GM23248 (cell line): ENCODE measurements at places on chromosomes 1 and 21. TPM values are rescaled to one million over a fixed set of nuclear protein-coding genes. Genes with fewer than 3 reads are reported as not detected.
A peak's percentile ranks its signal among the peaks of the same experiment; 100 is the strongest.

RAVER2 gene
- 2.4 and 5.1 TPM in 2 replicates for total RNA-seq

- no peak for DNase-seq
These were observed 21.8 kb downstream of the ADORA1 start for GRCh38 chr1:203149188-203149840.

- peak; percentile 55 for DNase-seq
These were observed 9.3 kb downstream of the IRF2BP2 start for GRCh38 chr1:234600418-234601281.

SLAMF1 gene
- total RNA-seq, result not detected in 2 replicates

RPTN gene
- not detected in 2 replicates for total RNA-seq

SPATC1L gene
- 5.2 and 5.3 TPM in 2 replicates for total RNA-seq

IL22RA1 gene
- not detected in 2 replicates for total RNA-seq

DNA sequence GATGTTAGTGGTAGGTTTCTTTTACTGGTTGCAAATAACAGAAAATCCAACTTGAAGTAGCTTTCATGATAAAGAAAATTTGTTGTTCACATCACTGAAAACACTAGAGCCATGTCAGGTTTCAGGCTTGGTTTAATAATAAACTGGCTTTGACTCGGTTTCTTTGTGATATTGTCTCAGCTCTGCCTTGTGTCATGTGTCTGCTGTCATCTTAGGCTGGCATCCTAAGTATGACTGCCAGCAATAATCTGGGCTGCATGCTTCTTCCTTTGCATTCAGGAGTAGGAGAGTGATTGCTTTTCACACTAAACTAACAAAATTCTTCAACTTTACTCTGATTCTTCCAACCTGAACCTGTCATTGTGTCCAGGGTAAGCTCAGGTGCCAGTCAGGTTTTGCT lies 474.0 kb upstream of the B3GALT2 start:
- no peak for DNase-seq

VANGL1 gene
- total RNA-seq, result 11.7 and 12.9 TPM in 2 replicates

- DNase-seq, result peak; percentile 61
These were observed 4.8 kb upstream of the HEATR1 start for GRCh38 chr1:236608930-236609726.

- DNase-seq, result no peak
These were observed 1245.1 kb upstream of the ADGRL4 start for GRCh38 chr1:80251591-80251990.

TACSTD2 gene
- 1.5 and 1.6 TPM in 2 replicates for total RNA-seq

HCRTR1 gene
- total RNA-seq, result not detected in 2 replicates

DNA sequence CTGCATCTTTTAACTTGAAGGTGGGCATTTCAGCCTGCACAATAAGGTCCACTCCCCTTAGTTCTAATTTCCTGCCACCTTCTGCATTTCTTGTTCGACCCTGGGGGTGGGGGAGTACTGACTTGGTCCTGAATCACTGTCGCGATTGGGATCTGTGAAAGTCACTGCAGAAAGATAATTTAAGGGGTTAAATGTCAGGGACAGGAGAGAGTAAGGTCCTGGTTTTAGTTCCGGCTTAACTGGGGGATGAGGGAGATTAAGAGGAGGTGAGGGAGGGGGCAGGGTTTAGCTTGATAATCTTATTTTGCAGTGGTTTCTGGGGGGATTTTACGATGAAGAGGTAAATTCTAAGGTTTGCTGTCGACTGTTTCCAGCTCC lies 128.1 kb downstream of the MRPS6 start:
- no peak for DNase-seq

- no peak for DNase-seq
These were observed 20.7 kb downstream of the BACE2 start for GRCh38 chr21:41188486-41189149.

DNA sequence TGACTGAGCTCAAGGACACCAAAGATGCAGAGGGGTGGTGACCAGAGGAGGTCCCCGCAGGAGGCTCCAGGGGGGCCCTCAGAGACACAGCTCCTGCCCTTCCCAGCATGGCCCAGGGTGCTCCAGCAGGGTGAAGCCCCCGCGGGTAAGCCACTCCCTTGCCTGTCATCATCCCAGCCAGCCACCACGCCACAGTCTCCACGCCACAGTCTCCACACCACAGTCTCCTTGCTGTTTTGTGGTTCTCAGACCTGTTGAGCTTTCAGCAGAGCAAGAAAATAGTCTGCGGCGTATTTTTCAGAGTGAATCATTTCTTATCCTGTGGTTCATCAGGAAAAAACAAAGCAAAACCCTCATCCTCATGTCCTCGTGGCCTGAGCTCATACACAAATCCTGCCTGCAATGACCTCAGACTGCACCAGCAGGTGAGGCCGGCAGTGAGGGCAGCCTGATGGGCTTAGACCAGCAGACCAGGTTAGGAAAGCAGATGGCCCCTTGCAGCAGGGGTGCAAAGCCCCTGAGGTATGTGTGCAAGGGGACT lies 25.7 kb upstream of the ABCG1 start:
- no peak for DNase-seq

GRCh38 chr1:81472387-81472786 lies 328.3 kb upstream of the ADGRL2 start:
- DNase-seq, result no peak

SPRR3 gene
- total RNA-seq, result not detected in 2 replicates

MATN1 gene
- total RNA-seq, result 0.32 TPM in 1 of 2 replicates, not detected in the other

- no peak for DNase-seq
These were observed 277.2 kb upstream of the GJB5 start for GRCh38 chr1:34477632-34478141.

LCE6A gene
- not detected in 2 replicates for total RNA-seq

SYCP1 gene
- not detected in 2 replicates for total RNA-seq

HJV gene
- total RNA-seq, result not detected in 2 replicates

UBXN10 gene
- total RNA-seq, result 0.11 TPM in 1 of 2 replicates, not detected in the other

GRCh38 chr1:198867182-198867581 lies 228.3 kb downstream of the PTPRC start:
- no peak for DNase-seq

DNA sequence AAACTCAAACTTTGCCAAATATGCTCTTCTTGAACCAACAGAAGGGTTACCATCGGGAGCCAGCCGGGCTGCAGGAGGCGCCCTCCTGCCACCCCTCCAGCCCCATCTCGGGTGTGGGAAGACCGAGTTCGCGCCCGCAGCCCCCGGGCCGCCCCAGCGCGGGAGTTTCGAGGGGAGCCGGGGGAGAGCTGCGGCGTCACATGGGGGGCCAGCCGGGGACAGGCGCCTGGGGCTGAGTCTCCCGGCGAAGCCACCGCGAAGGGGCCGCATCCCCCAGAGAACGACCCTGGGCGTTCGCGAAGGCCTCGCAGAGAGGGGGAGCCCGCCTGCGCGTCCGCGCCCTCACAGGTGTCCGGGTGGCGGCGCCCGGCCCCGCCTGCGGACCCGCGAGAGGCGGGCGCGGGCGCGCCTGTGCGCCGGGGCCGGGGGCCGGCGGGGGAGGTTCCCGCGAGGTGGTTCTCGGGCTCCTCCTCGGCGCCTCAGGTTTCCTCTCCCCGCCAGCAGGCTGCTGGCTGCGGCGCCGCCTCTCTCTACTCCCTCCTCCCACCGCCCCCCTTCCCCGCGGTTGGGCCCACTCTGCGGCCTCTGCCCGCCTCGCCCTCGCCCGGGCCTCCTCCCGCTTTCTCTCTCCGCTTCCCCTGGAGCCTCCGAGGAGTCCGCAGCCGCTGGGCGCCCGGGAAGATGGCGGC lies at the start of gene RAVER2:
Gene RAVER2 (plus strand): TSS at position 584 of the 689 bp plus-strand sequence. CDS start 98 bp downstream, at position 682.
- DNase-seq, result peak; percentile 71

DNA sequence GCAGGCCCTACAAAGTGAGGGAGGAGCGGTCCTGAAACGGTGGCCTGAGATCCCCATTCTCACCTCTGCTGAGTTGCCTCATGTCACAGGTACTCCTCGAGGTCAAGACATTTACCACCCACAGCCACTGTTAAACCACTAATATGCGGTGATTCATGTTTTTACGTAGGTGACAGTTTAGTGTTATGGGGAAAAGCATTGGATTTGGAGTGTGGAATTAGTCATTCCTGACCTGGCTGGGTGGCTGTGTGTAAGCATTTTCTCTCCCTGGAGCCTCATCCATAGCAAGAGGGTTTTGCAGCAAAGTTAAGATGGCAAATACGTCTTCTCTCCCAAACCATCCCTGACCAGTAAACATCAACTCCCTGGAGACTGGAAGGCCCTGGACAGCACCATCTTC lies 57.8 kb upstream of the KCNJ6 start:
- DNase-seq, result peak; percentile 47

TRIM17 gene
- not detected in 2 replicates for total RNA-seq

DNA sequence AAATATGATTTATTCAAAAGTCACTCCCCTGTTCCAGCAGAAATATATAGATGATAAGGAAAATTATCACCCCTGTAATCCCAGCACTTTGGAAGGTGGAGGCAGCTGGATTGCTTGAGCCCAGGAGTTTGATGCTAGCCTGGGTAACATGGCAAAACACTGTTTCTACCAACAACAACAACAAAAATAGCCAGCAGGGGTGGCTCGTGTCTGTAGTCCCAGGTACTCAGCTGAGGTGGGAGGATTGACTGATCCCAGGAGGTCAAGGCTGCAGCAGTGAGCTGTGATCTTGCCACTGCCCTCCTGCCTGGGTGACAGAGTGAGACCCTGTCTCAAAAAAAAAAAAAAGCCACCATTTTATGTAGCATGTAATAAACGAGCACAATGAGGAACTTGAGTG lies 1546.5 kb downstream of the NCAM2 start:
- DNase-seq, result no peak

DNA sequence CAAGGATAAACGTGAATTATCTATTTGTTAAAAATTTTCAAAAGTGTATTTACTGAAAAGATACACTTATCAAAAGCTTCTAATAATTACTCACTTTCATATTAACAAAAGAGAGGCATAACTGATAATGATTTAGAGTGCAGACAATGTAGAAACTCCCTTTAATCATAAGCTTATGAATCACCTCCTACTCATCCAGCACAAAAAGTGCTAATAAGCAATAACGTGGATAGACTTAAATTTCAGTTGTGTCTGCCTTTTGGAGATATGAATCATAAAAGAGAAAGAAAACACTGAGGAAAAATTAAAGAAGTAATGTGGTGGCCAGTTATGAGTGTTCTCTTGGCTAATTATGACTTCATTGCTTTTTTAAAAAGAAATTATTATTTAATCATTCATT lies 827.6 kb upstream of the B3GALT2 start:
- no peak for DNase-seq

GRHL3 gene
- not detected in 2 replicates for total RNA-seq

TEX38 gene
- total RNA-seq, result not detected in 2 replicates

- peak; percentile 88 for DNase-seq
These were observed 39.1 kb upstream of the CDC42BPA start for GRCh38 chr1:227357171-227357926.

SRGAP2B gene
- total RNA-seq, result 12.6 and 16.1 TPM in 2 replicates

MFSD2A gene
- 4.6 and 9.4 TPM in 2 replicates for total RNA-seq

GNPAT gene
- 35.8 and 47.2 TPM in 2 replicates for total RNA-seq

- DNase-seq, result no peak
These were observed 413.9 kb downstream of the DUSP10 start for GRCh38 chr1:221327954-221328353.

PRXL2B gene
- 8.5 and 11.3 TPM in 2 replicates for total RNA-seq

LCE1F gene
- total RNA-seq, result not detected in 2 replicates

SLC45A3 gene
- total RNA-seq, result 1.2 and 1.8 TPM in 2 replicates

DNA sequence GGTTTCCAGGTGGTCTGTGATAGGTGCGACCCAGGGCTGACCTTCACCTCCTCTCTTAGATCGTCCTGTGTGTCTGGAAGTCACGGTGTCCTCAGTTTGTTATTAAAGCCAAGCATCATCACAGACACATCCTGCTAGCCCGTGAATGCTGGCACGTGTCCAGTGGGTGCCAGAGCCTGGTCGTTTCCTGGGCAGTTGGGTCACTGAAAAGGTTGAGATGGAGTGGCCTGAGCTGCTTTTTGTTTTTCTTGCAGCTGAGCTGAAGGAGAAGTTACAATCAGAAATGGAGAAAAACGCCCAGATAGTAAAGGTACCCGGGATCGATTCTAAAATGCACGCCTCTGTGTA lies 23.2 kb downstream of the PCNT start:
- no peak for DNase-seq

TCHHL1 gene
- not detected in 2 replicates for total RNA-seq

SH2D5 gene
- 1.0 and 1.4 TPM in 2 replicates for total RNA-seq

- DNase-seq, result peak; percentile 70
These were observed 87.6 kb upstream of the RUNX1 start for GRCh38 chr21:35136586-35137219.

GREM2 gene
- 39.8 and 47.8 TPM in 2 replicates for total RNA-seq

EVA1C gene
- total RNA-seq, result 0.89 and 2.2 TPM in 2 replicates

USH2A gene
- total RNA-seq, result under 0.01 TPM in 1 of 2 replicates, not detected in the other

GRCh38 chr21:36640174-36640720 lies 58.7 kb upstream of the SIM2 start:
- no peak for DNase-seq
